T-cell (primary cell): ENCODE measurements at places on chromosomes 12 and 14.

GRCh38 chr14:91185721-91186120 lies 58.8 kb downstream of the GPR68 start:
- DNase-seq: no peak

DNA sequence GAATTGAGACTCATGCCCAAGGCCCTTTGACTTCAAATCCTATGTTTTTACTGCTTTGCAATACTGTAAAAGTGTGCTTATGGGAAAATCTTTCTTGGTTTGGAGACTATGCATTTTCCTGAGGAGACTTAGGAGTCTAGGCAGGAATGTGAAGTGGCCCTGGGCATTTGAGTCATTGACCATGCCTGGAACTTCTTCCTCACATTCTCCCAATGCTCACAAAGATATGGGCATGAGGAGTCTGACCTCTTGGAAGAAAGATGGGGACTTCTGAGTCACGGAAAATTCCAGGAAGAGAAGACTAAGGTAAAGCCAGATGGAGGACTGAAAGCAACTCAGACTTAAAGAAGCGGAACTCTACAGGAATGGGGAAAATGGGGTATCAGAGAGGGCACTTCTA lies 38.2 kb upstream of the ZNF641 start:
- DNase-seq: no peak

DNA sequence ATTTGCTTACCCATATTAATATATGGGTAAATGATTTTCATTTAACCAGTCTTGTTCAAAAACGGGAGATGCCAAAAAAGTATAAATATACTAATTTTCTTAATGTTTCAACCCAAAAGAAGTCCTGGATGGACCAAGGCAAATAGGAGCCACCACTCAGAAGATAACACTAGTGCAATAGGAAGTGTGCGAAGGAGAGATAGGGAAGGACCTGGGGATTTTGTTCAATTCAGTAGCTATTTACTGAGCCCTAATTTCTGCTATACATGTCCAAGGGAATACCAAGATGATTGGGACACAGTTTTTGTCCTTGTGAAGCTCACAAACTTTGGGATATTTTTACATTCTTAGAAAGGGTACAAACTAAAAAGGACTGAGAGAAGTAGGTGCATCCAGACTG lies 1.5 kb downstream of the CMAS start:
- DNase-seq: no peak

- DNase-seq: no peak
Measured at GRCh38 chr14:34340025-34340625, 121.9 kb downstream of the SPTSSA start.

GRCh38 chr14:36316131-36316530 lies 4.3 kb downstream of the MBIP start:
- no peak for DNase-seq

DNA sequence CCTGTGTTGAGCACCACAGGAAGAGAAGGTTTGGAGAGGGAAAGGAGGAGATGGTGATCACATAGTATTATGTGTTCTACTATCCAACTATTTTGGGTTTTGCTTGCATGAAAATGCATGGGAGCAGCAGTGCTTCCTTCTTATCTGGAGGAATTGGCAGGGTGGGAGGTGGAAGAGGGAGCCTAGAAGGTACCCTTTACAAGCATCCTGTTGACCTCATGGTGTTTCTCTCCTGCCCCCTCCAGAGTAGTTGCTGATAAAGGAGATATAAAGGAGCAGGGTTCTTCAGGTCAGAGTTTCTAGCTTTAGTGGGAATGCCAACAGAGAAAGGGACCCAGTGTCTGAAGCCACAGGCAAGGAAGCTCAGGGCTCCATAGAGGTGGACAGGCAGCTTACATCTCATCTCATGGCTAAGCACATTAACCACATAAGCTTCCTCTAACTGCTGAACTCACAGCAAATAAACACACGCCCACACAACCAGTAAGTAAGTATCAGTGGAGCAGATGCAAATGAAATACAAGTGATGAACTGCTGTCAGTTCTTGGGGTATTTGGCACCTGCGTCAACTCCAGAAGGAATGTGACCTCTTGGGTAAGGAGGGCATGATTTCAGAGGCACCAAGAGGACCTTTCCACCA lies 174.2 kb upstream of the SLC38A2 start:
- DNase-seq: no peak

DNA sequence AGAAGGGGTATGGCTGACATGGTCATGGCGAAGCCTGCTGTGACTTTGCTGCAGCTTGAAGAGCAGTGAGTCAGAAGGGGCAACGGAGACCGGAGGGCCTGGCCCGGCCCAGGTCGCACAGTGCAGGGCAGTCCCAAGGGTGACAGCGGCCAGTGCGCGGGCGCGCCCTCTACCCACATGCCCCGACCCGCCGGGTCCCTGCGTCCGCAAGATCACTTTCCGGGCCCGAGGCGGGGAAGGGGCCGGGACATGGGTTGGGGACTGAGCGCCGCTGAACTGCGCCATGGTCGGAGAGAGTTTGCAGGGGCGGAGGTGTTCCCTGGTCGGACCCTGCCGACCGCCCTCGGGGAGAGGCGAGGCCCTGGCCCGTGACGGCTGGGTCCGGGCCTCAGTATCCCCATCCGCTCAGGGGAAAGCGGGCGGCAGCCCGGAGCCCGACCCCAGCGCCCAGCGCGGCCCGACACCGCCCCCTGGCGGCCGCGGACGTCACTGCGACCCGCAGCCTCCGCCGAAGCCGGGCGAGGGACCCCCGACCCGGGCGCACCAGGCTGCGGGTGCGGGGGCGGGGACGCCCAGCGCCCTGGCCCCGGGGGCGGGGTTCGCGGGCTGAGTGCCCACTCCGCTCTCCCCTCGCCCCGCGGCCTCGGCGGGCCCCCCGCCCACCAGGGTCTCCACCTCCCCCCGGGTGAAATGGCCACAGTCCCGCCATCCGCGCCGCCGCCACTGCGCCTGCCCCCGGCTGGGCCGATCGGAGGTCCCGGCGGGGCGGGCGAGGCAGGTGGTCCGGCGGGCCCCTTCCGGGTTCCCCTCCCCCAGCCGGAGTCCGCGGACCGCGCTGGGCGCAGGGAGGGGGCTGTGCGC lies 7.2 kb upstream of the ANKRD9 start:
- DNase-seq: peak; percentile 59

- no peak for DNase-seq
Measured at GRCh38 chr14:34051966-34052657, 101.2 kb upstream of the EGLN3 start.

DNA sequence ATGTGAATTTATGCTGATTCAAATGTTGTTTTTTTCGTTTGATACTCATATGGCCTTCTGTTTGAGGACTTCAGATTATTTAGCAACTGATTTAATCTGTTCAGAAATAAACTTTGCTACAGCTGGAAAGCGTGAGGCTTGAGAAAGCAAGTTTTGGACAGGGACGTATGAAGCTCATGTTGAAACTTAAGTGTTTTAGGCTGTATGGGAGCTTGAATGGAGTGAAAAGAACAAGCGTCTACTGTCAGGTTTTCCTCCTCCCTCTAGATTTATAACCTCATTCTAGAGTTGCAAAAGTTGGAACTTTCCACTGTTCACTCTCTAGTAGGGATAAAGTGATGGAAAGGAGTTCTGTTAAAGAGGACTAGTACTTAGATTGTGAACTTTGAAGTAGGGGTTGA lies 1.0 kb downstream of the PRPF39 start:
- DNase-seq: no peak

GRCh38 chr12:32032205-32032810 lies 73.1 kb downstream of the RESF1 start:
- DNase-seq: no peak

GRCh38 chr12:12909228-12909994 lies 18.0 kb downstream of the GPRC5A start:
- no peak for DNase-seq

DNA sequence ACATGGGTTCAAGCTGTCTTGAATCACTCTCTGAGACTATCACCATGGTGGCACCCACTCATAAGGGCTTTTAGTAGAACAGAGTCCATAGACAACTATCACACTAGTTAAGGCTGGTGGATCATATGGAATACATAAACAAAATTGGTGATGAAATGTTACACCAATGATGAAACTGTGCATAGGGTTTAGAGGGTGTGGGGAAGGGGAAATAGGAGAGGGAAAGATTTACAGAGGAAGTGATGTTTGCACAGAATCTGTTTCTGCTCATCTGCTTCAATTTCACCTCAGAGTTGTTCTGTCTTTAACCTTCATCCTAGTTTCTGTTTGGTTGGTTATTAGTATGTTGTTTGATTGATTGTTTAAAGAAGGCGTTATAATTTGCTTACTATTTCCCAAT lies 2.4 kb upstream of the RXYLT1 start:
- no peak for DNase-seq

DNA sequence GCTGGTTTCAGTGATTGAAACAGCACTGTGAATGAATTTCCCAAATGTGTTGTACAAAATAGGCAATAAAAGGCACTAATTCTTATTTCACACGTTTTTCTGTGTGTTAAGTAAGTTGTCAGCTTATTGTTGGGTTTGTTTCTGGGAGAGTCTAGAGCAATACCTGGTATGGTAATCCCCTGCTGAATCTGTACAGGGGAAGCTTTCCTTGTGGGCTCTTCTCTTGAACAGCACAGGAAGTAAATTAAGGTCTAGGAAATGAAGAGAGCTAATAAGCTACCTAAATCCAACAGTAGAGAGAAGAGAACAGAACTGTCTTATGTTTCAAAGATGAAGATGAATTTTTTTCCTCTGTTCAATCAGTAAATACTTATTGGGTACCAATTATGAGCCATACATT lies 406.7 kb downstream of the TMTC2 start:
- DNase-seq: no peak

DNA sequence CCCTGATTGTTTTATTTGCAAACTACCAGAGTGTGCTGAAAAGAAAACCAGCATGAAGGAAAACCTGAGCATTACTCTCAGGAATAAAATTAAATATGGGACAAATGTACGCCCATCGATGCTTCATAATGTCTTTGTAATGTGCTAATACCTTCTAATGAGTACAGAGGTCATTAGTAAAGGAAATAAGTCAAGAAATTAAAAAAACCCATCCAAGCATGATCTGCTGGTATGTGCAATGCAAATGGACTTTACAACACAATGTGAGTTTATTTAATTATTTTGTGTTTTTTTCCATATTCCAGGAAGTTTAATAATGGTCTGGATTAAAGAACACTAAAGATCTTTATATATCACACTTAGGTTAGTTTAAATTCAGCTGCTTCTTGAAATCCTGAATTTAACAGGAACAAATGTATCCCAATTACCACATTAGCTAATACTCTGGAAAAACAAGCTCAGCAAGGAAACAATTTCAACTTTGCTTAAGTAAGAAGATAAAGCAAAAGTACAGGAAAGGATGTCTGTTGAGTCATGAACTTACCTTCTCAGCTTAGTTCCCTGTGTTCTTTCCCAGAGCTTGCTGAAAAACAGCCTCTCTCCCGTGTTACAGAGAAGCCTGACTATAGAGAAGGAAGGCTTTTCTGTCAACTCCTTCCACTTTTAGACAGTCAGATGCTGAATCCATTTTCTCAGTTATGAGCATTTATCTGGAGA lies 179.3 kb upstream of the TMEM260 start:
- no peak for DNase-seq

GRCh38 chr12:92425165-92425564 lies 277.6 kb upstream of the PLEKHG7 start:
- no peak for DNase-seq

DNA sequence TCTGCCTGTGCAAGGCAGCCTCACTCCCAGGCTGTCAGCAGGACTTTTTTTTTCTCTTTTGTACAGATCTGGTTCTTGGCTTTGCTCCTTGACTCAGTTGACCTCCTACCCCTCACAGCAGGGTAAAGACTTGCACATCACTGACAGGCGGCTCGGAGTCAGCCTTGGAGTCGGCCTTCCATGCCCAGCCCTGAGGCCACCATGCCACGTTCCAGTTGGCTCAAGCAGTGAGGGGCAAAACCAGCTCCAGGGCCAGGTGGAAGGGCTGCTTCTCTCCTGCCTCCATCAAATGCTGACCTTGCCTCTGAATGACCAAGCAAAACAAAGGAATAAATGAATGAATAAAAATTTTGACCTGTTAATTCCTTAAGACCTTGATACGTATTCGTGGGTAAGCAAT lies 27.6 kb downstream of the JAG2 start:
- no peak for DNase-seq

DNA sequence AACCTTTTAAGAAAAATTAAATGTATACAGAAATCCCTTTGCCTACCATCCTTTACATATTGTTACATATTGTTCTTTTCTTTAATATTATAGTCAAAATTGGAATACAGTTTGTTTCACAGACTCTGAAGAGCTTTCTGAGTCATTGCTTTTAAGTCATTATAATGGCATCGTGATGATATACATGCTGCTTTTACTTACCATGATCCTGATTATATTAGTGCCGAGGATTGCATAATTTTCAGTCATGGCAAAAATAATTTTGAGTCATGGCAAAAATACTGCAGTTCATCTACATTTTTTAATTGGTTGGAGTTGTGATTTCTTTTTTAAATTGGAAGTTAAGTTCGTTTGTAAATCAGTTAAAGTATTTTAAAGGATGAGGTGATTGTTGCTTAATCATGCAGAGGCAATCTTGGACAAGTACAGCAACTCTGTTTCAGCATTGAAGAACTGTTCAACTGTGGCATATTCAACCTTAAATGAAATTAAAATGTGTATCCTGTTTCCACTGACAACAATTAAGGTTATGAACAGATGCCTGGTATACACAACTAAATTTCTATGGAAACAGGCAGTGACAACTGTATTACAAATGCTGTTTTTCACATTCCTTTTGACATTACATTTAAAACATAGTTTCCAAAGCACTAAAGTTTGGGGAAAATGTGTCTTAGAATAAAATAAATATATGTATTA lies 142.3 kb downstream of the PCNX1 start:
- DNase-seq: no peak
